ENCODE measurements at places on chromosomes 6 and 20. TPM values are rescaled to one million over a fixed set of nuclear protein-coding genes. Genes with fewer than 3 reads are reported as not detected.
A peak's percentile ranks its signal among the peaks of the same experiment; 100 is the strongest.

DNA sequence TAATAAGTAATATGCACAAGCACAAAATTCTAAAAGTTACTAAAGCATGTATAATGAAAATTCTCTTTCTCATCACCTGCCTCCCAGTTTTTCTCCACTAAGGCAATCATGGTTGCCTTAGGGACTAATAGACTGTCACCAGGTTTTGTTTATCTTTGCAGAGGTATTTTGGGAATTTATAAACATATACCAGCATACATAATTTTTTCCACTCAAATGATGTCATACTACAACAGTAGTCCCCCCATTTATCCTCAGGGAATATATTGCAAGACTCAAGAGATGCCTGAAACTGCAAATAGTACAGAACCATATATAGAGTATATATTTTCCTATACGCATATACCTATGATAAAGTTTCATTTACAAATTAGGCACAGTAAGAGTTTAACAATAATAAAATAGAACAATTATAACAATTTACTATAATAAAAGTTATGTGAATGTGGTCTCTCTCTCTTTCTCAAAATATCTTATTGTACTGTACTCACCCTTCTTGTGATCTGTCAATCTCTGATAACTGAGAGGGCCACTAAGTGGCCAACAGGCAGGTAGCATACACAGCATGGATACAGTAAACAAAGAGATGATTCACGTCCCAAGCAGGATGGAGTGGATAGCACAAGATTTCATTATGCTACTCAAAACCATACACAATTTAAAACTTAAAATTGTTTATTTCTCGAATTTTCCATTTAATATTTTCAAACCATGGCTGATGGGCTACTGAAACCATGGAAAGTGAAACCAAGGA is 19.7 kb downstream of the RBL1 start:
- DNase-seq, result no peak

KCNB1 gene
- 0.08 TPM for total RNA-seq

SLC22A3 gene
- total RNA-seq, result not detected

ZSCAN12 gene
- total RNA-seq, result 5.6 TPM

FAM209A gene
- 1.5 TPM for total RNA-seq

GRCh38 chr20:62117658-62118057 is 4.6 kb upstream of the LSM14B start:
- DNase-seq, result peak; percentile 58

DNA sequence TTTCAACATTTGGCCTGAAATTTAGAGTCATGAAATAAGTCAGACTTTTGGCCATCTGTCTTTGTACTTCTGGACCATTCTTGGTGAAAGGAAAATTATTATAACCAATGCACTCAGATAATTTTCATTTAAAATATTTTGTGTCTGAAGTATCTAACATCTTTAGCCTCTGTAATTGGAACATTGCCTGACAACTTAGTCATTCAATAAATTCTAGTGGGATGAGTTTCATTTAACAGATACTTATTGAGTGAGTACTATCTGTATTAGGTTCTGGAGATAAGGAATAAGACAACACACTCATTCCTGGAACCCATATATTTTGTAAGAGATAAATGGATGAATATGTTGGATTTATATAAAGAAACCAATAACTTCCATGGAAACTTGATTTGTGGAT is 536.0 kb downstream of the BCKDHB start:
- no peak for DNase-seq

GRCh38 chr20:58647162-58647795 is 3.8 kb upstream of the STX16 start:
- no peak for DNase-seq

YWHAB gene
- 230 TPM for total RNA-seq

DNA sequence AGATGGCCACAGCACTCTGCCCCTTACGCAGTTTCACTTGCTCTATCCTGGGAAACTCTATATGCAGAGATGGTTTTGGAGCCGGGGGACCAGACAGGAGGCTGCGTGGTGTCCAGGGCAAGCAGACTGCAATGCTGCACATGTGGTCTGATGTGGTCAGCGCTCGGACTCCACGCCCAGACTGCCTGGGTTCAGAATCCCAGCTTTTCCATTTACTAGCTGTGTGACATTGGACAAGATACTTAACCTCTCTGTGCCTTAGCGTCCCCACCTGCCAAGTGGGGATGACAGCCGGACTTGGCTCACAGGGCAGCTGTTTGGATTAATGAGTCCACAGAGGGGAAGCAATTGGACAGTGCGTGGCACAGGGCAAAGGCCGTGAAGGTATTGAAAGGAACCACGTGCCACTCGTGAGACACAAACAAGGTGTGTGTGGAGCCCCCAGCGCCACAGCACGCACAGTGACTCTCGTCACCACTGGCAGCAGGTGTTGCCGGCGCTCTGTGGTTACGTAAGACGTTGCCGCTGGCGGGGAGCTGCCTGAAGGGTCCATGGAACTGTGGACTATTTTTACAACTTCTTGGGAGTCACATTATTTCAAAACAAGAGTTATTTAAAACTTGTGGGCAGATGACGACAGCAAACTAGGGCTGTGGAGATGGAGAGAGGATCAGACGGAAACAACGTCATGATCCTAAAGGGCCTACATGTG is 201.4 kb downstream of the PREX1 start:
- no peak for DNase-seq

DEF6 gene
- 125 TPM for total RNA-seq

DNA sequence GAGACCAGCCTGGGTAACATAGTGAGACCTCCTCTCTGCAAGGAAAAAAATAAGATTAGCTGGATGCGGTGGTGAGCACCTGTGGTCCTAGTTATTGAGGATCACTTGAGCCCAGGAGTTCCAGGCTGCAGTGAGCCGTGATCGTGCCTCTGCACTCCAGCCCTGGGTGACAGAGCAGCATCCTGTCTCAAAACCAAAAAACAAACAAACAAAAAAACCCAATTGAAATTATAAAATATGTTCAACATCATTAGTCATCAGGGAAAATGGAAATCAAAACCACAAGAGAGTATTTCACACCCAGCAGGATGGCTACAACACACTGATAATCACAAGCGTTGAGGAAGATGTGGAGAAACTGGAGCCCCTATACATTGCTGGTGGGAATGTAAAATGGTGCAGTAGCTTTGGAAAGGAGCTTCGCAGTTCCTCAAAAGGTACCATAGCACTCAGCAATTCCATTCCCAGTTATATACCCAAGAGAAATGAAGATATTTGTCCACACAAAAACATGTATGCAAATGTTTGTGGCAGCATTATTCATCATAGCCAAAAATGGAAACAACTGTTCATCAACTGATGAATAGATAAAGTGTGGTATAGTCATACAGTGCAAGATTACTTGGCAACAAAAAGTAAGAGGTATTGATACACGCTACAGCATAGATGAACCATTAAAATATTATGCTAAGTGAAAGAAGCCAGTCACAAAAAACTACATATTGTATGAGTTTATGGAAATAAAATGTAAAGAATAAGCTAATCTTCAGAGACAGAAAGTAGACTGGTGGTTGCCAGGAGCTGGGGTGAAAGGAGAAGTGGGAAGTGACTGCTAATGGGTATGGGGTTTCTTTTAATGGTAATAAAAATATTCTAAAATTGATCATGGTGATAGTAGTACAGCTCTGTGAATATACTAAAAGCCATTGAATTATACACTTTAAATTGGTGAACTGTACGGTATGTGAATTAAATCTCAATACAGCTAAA is 38.7 kb upstream of the RIPOR2 start:
- DNase-seq, result no peak

GRCh38 chr6:47534063-47534462 is 56.5 kb downstream of the CD2AP start:
- no peak for DNase-seq

DNA sequence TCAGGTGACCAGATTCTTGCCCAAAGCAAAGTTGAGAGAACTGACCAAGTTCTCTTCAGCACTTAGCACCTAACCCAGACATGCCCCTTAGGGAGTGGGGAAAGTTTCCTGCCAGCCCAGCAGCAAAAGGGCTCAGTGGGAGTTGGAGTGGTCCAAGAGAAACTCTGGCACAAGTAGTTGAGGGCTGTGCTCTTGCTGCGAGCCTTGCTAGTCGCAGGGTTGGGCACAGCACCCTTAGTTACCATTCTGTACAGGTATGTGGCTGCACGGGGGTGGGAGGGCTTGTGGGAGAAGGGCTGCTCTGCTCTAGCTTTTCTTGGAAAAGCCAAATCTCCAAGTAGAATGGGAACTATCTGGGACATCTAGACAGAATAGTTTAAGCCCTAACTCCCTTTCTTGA is 6.4 kb downstream of the POLR1C start:
- DNase-seq, result no peak

- DNase-seq, result no peak
Measured at GRCh38 chr6:107124934-107125348, 9.6 kb upstream of the BEND3 start.

DNA sequence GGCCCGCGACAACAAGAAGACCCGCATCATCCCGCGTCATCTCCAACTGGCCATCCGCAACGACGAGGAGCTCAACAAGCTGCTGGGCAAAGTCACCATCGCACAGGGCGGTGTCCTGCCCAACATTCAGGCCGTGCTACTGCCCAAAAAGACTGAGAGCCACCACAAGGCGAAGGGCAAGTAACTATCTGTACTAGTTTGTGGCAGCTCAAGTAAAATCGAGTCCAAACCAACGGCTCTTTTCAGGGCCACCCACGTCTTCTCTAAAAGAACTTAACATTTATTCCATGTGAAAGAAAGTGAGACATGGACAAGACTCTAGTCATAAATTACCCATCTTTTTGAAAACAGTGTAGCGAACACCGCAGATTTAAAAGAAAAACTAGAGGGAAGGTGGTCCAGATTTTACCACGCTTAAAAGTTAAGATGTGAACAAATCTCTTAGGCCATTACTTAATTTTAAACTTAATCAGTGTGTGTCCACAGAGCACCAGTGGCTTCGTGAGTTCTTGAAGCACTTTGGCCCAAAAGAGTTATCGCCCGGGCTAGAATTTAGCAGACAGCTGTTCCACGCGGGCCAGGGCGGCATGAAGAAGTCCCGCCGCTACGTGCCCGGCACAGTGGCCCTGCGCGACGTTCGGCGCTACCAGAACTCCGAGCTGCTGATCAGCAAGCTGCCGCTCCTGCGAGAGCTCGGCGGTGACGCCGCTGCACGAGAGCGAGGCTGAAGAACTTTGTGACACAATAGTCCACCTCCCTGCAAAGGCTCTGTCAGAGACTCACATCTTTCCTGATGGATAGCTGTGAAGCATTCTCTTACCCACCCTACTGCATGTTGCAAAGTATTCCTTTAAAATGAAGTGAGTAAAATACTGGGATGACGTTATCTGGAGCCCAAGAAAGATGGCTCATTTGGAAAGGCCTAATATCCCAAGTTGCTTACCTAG is 113.9 kb upstream of the PRSS16 start:
- peak; percentile 75 for DNase-seq
